ENCODE measurements at places on chromosomes 13 and 19.

DNA sequence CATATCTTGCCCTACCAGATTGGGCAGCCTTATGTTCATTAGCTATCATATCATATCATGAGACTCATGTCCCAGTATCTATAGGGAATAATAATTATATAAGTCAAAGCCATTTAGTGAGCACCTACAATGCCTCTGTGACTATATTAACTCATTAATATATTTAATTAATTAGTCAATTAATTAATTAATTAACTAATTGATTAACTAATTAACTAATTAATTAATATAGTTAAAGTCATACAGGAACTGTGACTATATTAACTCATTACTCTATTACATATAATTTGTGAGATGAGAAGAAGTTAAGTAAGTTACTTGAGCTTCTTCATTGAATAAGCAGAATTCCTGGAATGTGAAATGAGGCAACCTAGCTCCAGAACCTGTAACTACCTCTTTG lies 588.3 kb upstream of the SLITRK1 start:
- no peak for DNase-seq

DNA sequence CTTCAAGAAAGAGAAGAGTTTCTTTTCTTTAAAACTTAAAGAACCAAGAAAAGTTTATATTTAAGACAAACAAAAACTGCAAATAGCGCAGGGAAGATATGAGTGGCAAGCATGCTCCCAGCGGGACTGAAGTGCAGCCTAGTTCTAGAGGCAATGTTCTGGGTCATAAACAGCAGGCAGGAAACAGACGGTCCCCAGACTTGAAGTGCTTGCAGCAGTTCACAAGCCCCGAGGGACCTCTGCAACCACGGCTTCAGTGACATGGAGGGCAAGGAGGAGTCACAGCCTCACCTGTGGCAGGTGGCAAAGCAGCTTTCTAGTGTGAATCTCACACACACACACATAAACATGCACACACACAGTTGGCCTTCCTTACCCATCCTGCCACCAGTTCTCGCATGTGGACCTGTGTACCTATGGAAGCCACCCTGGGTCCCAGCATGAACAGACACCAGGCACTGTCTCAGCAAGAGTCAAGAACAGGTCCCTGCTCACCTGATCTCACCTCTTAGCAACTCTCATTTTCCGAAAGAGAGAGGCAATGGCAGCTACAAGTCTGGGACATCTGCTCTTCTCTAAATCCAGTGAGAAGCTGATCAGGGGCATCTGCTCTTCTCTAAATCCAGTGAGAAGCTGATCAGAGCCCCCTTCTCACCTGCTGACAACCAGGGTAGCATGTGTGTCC lies 162.0 kb downstream of the EFNB2 start:
- DNase-seq: no peak

GRCh38 chr13:41658057-41658661 lies 200.8 kb downstream of the RGCC start:
- no peak for DNase-seq

- no peak for DNase-seq
Measured at GRCh38 chr13:106139377-106139776, 396.1 kb downstream of the EFNB2 start.

GRCh38 chr13:31595563-31595962 lies 143.8 kb upstream of the RXFP2 start:
- DNase-seq: peak; percentile 74

- no peak for DNase-seq
Measured at GRCh38 chr13:66532845-66533244, 697.3 kb downstream of the PCDH9 start.

All from GM23248 (cell line).